ENCODE measurements at places on chromosomes 2 and 18. TPM values are rescaled to one million over a fixed set of nuclear protein-coding genes. Genes with fewer than 3 reads are reported as not detected.

Gene RTKN
- total RNA-seq, result 22.4 TPM

Gene THOC1
- 17.9 TPM for total RNA-seq

Gene MRPS9
- total RNA-seq, result 28.2 TPM

Gene UPP2
- not detected for total RNA-seq

Gene CYS1
- 1.7 TPM for total RNA-seq

Gene EFR3B
- total RNA-seq, result 7.9 TPM

Gene ANKRD62
- not detected for total RNA-seq

Gene EGR4
- total RNA-seq, result 0.19 TPM

Gene LYPD6B
- total RNA-seq, result not detected

Gene EIPR1
- 40.9 TPM for total RNA-seq

Gene ATP6V1C2
- 0.29 TPM for total RNA-seq

Gene YES1
- total RNA-seq, result 29.5 TPM

Gene COBLL1
- 5.6 TPM for total RNA-seq

Gene GCFC2
- 13.4 TPM for total RNA-seq

Gene SLC8A1
- 0.20 TPM for total RNA-seq

Gene ZNF385B
- 0.10 TPM for total RNA-seq

Gene GCG
- total RNA-seq, result not detected

Gene HAAO
- not detected for total RNA-seq

Gene CRYGC
- total RNA-seq, result not detected

Gene ARHGEF33
- total RNA-seq, result 0.16 TPM
